ENCODE measurements at places on chromosomes 7 and 10.

- no peak for DNase-seq
Observed at GRCh38 chr10:131750973-131751826, 149.6 kb upstream of the PPP2R2D start.

- DNase-seq = peak; percentile 50
Observed at GRCh38 chr10:42960491-42960990, 116.3 kb upstream of the RET start.

DNA sequence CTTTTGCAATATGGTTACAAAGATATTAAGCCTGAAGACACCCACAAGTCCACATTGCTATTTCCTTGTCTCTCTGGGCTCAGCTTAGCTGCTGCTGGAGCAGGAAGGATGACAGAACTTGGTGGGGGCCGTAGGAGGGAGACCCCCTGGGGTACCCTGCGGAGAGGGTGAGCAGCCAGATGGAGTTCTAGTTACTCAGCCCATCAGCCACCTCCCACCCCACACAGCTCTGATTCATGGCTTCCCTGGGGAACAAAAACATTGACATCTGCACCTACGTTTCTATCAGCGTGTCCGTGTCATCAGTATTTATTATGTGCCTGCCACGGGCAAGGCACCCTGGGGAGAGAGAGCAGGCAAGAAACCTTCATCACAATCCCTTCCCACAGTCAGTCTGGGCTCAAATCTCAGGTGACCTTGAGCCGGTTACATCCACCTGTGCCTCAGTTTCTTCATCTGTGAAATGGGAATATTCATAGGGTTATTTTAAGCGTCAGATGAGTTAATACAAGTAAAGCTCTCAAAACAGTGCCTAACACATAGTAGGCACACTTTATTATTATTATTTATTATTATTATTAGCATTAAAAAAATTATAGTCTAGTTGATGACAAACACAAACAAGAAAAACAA, 131.5 kb downstream of the C10orf105 start:
- DNase-seq = no peak

GRCh38 chr7:1267016-1267900, 34.6 kb downstream of the UNCX start:
- DNase-seq = no peak

DNA sequence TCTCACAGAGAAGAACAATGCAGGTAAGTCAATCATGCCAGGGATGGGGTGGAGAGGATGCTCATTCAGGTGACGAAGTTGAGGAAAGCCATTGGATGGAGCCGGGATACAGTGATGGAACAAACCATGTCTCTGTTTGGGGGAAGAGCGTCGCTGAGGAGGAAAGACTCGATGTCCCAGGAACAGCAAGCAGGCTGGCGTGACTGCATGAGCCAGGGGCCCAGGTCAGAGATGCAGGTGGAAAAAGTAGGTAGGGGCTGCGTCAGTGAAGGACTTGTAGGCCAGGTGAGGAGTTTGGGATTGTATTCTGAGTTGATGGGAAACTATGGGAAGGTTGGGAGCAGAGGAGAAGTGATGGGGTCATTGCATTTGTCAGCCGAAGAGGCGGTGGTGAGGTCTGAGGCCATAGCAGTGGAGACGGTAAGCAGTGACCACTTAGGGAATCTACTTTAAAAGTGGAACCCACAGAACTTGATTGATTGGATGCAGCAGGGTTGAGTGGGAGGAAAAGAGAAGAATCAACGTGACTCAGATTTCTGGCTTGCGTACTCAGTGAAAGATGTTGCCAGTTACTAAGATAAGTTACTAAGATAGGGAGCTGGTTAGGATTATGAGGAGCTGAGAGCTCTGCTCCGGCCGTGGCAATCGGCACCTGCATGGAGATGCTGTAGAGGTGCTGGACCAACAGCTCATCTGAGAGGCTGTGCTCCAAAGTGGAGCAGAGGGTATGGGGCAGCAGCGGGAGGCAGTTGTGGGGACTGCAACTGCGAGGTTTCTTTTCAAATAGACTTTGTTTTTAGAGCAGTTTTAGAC, 12.5 kb upstream of the IL2RA start:
- DNase-seq = no peak

DNA sequence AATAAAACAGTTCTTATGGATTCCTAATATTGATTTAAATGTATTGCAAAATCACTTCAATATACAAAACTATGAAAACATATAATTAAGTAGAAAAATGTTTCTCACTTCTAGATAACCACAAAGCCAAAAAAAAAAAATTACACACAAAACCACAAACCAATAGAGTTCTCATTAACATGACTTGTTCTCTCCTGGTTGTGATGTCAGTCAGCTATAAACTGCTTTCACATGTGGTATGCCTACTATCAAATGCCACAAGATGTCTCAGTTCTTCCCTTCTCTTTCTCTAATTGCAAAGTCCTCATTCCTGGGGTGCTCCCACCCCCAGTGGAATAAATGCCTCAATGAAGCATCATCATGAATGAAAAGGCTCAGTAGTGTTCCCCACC, 16.6 kb downstream of the GNAI1 start:
- no peak for DNase-seq

GRCh38 chr7:38317515-38317914, 44.1 kb upstream of the TARP start:
- DNase-seq = no peak

- DNase-seq = no peak
Observed at GRCh38 chr7:100429637-100430492, at the start of gene MEPCE. Gene MEPCE (plus strand): TSS chr7:100429831. CDS start chr7:100430019, 188 bp downstream.

GRCh38 chr10:21293518-21294356, 231.7 kb downstream of the SKIDA1 start:
- DNase-seq = no peak

DNA sequence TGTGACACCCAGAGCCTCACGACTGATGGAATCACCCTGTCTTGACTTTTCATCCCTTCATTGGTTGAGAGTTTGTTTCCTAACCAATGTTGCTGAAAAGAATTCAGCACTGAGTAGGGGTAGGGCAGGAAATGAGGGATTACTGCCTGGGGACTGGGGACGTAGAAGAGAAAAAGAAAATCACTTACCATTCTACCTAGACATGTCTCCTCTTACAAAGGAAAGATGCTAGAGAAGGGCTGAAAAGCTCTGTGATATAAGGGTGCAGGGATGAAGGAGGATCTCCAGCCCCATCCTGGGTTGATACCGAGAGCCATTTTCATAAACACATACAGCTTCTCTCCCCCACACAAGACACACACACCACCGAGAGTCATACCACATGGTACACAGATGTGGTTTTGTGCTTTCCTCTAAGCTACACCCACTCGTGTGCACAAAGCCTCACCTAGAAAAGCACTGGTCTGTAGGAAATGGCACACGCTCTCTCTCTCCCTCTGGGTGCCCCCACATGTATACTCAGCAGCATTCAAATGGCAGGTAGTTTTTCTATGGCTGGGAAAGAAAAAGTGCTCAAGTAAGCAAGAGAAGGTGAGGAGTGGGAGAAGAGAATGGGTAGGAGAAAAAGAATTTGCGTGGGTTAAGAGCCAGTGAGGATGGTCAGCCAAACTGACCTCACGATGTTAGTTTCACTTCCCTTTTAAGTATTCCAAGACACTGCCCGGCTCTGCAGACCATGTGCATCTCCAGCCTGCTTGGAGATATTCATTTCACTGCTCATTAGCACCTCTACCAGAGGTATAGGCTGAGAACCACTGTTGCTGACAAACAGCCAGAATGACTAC, 85.8 kb downstream of the CALD1 start:
- no peak for DNase-seq

DNA sequence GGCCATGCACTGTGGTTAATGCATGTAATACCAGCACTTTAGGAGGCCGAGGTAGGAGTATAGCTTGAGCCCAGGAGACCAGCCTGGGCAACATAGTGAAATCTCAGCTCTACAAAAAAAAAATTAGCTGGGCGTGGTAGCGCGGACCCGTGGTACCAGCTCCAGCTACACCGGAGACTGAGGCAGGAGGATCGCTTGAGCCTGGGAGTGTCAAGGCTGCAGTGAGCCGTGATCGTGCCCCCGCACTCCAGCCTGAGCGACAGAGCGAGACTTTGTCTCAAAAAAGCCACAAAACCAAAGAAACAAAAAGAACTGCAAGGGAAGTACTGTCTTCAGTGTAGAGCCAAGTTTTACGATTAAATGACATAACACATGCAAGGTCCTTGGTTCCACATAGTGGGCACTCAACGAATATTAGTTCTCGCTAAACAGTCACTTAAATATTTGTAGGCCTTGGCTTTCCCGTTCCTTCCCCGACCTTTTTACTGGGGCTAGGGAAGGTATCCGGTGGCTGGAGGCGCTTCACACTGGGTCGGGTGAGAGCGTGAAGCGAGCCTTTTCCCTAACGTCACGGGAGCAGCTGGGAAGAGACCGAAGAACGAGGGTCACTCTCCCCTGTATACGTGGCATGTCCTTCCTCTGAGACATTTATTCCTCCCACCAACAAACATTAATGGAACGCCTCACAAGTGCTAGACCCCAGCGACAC, 993 bp upstream of the SND1 start:
- no peak for DNase-seq

DNA sequence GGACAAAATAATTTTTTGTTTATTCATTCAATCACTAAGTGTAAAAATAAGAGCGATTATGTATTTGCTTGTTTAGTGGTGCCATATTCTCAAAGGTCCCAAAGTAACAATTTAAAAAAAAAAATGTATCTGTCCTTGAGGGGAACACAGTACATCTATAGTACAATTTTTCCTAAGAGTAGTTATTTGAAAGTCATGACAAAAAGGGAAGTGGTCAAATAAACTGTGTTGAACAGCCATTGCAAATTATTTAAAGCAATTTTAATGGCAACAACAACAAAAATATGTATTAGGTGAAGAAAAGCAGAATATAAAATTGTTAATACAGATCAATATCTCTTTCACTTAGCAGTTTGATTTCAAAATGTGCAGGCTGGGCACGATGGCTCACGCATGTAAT, 943.5 kb downstream of the CNTNAP2 start:
- DNase-seq = no peak

- DNase-seq = no peak
Observed at GRCh38 chr10:24503461-24504320, 220.0 kb downstream of the ARHGAP21 start.

DNA sequence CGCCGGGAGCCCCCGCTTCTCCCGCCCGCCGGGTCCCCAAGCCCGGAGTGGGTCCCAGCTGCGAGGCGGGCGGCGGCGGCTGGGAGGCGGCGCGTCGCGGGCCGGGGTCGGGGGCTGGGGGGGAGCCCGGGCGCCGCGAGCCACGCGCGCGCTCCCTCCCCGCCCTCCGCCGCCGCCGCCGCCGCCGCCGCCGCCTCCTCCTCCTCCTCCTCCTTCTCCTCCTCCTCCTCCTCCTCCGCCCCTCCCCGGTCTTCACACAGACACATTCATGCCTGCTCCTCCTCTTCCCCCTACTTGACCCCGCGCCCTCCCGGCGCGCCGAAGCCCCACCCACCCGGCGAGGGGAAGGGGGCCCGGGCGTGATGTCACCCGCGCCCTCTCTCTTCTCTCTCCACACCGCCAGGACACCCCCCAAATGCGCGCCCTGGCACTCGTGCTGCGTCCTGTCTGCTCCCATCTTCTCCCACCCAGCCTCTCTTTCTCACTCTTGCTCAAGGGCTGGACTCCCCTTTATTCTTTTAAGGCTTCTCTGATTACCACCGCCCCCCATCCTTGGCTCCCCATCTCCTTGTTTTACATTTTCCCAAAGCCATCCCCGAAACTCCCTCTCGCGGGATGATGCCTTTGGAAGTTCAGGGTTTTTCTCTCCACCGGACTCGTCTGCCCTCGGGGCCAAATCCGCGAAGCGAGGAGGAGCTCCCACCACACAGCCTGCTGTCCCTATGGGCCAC, 967 bp upstream of the GLI3 start:
- DNase-seq = no peak

GRCh38 chr7:41029072-41029499, 673.8 kb downstream of the INHBA start:
- no peak for DNase-seq

- no peak for DNase-seq
Observed at GRCh38 chr7:73577627-73578341, 595 bp downstream of the TBL2 start.

- no peak for DNase-seq
Observed at GRCh38 chr7:441684-442421, 77.8 kb downstream of the PDGFA start.

GRCh38 chr7:70338015-70338414, 739.7 kb downstream of the AUTS2 start:
- DNase-seq = no peak

DNA sequence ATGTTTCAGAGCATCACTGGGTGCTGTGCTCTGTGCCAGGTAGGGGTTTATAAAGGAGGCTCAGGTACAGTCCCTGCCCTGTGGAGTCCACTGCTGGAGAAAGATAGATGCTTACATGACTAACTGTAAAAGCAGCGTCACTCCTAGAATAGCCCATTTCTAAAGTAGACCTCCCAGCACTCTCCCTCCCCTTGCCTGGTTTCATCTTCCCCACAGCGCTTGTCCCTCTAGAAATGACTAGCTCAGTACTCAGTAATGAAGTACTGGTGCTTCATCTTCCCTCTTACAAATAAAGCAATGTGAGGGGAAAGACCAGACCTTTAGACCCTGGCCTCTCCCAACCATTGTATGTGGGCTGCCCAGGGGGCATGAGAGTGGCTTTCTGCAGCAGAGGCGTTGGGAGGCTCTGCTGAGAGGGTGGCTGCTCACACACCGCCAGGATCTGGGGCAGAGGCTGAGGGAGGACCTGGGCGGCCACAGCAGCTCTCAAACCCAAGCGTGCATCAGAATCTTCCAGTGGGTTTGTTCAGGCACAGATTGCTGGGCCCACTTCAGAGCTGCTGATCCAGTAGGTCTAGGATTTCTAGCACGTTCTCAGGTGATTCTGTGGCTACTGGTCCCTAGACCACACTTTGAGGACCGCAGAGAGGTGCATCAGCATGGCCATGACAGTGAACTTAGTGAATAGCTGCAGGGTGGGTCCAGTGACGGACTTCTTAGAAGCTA, 110.3 kb upstream of the ANLN start:
- no peak for DNase-seq

DNA sequence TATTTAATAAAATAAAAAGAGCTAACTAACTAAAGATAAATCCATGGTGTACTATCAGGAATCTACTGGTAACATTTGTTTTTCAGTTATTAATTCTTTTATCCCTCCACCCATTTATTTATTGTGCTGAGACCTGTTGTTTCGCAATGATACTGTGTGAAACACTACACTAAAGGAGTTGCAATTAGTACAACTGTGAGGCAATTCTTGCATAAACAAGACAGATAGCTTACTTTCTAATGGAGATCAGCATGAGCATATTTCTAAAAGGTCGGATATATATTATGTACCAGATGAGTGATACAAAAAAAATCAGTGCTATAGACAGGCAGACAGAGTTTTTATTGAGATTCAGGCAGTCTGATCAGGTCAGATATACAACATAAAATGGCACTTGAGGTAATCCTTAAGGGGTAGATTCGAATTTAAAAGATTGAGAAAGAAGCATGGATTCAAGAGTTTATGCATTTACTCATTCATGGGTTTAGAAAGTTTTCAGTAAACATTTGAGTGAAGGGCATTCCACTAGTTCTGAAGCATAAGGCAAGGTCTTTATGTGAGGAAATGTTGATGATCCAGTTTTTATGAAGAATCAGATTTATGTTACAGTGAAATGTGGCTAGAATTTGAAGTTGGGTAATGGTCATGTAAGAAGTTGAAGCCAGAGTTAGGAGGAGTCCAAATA, 147.6 kb downstream of the POLR1F start:
- no peak for DNase-seq

GRCh38 chr10:128306535-128306934, 180.3 kb upstream of the MKI67 start:
- no peak for DNase-seq
